Pons (tissue), 1 donor: ENCODE measurements at places on chromosomes 3 and 15.

- no peak for DNase-seq
These were observed 67.7 kb downstream of the CERS3 start for GRCh38 chr15:100461049-100461448.

GRCh38 chr3:55091381-55092225 lies 163.7 kb upstream of the LRTM1 start:
- DNase-seq = no peak

- DNase-seq = peak; percentile 81
These were observed at the start of gene CAMP for GRCh38 chr3:48222616-48223513. CAMP (plus strand) TSS chr3:48223495; CDS start chr3:48223512, 17 bp downstream.

DNA sequence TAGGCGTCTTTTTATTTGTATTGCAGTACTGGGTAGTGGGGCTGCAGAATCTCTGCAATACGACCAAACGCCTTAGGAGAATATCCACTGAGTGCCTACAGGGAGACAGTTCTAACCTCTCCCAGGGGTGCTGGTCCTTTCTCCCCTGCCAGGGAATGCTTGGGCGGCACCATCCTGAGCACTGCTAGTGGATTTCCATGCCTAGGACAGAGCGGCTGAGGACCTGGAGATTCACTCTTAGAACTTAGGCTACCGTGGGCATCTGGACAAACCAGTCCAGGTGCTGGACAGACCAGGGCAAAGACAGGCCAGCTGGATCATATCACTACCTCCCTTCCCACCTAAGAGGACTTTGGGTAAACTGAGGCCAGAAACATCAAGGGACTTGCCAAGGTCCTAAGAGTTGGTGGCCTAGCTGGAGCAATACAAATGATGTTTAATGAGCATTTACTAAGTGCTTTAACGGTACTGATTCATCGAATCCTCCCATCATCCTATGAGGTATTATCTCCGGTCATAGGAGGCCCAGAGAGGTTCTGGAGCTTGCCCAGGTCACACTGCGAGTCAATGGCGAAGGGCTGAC lies 902 bp downstream of the TMEM44 start:
- no peak for DNase-seq

DNA sequence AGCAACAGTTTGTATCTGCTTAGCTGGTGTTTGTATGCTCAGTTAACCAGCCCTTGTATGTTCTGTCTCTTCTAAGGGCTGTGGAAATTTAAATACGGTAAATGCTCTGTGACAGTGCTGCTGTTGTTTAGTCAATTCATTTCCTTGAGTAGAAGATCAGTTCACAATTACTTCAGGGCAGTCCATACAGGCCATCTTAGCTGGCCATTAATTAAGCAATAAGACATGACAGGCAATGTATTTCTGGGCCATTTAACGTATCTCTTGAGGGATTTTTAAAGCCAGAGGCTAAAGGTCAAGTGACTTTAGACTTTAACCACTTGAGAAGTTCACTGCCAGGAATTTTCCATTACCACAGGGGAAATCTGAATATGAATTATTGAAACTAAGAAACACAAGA lies 351.8 kb downstream of the ZIC1 start:
- DNase-seq = no peak

DNA sequence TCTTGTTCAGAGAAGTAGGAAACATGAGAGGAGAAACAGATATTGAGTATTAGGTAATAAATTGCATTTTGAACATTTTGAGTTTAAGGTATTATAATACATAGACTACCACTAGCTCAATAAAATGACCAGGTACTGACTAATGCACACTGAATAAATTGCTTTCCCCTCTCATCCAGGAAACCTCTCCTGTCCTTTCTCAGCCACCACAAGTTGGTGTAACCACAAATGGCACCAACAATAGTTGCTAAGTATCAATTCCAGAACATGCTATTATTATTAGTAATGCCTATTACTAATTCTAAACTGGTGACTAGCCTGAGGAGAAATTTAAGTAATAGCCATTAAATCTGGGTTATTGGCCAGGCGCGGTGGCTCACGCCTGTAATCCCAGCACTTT lies 47.3 kb upstream of the XRN1 start:
- DNase-seq = no peak

- no peak for DNase-seq
These were observed 1.3 kb downstream of the ZNF445 start for GRCh38 chr3:44476181-44476611.

DNA sequence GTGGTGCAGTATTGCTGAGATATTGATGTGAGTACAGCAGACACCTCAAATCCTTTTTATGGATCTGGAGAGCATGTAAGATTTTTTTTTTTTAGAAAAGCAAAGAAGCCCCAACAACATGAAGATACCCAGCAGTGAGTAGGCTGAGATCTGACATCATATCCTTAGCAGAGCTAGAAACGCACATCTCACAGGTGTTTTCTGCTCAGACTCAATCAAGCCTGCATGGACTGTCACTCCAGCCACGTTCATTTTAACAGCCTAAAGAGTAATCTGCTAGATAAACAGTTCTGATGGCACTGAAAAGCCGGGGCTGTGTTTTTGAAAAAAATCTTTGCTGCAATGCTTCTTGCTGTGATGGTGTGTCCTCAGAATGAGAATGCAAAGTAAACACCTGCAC lies 544.2 kb downstream of the FGF12 start:
- DNase-seq = no peak

DNA sequence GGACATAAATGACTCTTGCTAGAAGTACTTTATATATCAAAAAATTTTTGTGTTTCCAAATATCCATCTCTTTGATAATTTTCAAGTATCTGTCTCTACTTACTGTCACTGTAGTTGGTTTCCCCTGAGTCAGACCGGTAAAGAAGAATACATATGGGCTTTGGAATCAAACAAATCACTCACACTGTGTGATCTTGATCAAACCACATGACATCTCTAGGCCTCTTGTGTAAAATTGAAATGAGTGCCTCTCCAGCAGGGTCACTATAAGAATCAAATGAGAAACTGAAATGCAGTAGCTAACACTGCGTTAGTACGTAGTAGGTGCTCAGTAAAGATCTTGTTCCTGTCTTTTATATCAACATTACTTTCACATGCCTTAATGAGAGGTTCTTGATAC lies 314.6 kb upstream of the STT3B start:
- DNase-seq = no peak

- no peak for DNase-seq
These were observed 10.8 kb downstream of the FOXL2 start for GRCh38 chr3:138935863-138936740.

DNA sequence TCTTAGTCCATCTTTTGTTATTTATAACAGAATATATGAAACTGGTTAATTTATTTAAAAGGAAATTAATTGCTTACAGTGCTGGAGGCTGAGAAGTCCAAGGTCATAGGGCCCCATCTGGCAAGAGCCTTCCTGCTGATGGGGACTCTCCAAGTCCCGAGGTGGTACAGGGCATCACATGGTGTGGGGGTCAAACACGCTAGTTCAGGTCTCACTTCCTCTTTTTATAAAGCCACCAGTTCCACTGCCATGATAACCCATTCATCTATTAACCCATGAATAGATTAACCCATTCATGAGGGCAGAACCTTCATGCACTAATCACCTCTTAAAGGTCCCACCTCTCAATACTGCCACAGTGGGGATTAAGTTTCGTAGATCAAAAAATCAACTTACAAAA lies 659.3 kb downstream of the NAALADL2 start:
- DNase-seq = no peak

DNA sequence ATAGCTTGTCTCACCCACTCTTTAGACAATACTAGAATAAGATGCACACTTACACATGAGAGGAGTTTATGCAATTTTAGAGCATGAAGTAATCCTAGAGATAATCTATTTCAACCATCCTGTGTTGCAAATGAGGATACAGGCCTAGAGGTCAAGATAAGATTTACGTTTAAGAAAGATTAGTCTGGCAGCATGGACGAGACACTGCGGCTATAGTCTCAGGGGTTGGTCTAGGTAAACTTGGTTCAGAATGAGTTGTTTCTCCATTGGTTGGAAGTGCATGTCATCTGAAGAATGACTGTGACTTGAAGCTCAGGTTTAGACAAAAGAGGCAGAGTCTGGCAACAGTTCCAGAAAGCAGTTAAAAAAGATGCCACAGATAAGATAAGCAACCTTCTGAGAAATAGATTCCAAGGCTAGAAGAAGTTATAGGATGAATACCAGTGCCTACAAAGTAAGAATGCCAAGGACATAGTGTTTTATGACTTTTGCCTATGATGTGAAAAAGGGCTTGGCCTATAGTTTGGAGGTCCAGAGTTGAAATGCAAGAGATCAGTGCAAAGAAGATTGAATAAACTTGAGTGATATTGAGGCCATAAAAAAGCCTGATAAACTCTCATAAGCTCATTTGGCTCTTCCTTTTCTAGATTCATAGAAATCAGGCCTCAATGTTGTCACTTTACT lies 631.0 kb downstream of the SQOR start:
- DNase-seq = no peak

DNA sequence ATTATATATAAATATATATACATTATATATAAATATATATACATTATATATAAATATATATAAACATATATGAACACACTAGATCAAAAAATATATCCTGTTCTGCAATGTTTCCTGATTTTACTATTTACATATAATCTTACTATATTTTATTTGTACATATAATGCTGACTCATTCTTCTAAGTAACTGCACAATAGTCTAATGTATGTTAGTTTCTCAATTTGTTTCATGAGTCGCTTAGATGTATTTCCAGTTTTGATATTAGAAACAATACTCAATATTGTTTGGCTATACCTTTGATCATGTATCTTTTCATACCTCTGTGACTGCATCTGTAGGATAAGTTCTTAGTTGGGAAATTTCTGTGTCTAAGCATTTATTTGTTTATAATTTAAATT lies 669.9 kb upstream of the CCDC54 start:
- no peak for DNase-seq

DNA sequence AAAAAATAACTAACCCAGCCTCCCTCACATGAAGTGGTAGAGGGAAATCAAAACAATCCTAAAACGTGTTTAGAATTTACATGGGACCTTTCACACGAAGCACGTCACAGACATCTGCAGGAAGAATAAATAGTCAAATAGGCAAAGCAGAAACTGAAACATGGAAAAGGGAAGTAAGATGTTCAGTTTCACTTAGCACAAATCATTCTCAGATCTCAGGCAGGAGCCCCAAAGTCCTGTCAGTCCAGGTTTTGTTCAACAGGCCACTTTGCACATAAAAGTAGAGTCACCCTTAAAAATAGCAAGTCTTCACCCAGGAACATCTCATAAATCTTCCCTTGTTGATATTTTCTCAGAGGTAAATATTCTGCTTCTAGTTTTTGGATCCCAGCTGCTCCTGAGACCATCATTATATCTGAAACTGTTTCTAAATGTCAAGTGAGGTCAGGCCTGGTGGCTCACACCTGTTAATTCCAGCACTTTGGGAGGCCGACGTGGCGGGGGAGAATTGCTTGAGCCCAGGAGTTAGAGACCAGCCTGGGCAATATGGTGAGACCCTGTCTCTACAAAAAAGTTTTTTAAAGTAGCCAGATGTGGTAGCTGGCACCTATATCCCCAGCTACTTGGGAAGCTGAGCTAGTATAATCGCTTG lies 1.9 kb downstream of the RUBCN start:
- peak; percentile 59 for DNase-seq

GRCh38 chr15:71180986-71181853 lies 65.9 kb downstream of the THSD4 start:
- DNase-seq = peak; percentile 10

- no peak for DNase-seq
These were observed 4.5 kb upstream of the DNAH1 start for GRCh38 chr3:52311576-52312119.
